ENCODE measurements at places on chromosomes 12 and 14.

DNA sequence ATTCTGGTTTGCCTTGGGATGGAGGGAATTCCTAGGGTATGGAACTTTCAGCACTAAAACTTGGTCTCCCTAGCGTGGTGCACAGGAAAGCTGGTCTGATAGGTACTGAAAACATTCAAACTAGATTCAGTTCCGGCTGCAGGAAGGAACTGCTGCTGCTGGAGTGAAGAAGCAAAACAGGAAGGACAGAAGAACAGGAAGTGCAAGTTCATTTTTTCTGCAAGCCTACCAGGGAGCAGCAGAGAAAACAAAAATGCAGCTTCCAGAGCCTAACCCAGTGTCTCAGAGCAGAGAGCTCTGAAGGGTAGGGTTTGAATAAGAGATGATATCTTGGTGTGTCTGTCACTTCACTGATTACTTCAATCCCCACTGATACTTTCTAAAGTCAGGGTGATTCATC, 165.2 kb downstream of the VRK1 start:
- no peak for DNase-seq

DNA sequence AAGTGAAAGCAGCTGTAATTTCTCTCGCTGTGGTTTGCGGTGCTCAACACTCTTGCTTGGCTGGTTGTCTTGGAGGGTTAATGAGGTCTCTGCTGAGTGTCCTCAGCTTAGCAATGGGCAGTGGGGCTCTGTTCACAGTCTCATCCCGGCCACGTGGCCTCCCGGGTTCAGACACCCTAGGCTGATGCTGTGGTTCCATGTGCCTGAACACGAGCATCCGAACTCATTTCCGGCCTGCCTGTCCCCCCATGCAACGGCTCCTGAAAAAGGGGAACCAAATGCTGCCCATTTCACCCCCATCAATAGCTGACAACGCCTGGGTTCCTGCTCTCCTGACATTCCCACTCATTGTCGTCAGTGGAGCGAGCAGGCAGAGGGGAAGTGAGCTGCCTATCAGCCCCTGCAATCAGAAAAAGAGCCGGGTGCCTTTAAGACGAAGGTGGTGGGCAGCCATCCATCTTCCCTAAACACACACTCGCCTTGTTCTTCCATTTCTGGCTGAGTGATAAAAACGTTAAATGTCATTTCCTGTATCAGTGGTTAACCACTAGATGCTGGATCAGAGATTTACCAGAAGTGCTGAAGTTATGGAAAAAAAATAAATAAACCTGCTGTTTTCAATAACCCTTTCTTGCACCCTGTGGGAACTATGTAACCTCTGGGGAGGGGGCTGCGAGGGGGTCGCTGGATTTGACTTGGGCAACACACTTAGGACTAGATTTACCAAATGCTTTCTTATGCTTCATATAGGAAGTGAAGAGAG, 60.3 kb upstream of the BCL2L14 start:
- peak; percentile 24 for DNase-seq

DNA sequence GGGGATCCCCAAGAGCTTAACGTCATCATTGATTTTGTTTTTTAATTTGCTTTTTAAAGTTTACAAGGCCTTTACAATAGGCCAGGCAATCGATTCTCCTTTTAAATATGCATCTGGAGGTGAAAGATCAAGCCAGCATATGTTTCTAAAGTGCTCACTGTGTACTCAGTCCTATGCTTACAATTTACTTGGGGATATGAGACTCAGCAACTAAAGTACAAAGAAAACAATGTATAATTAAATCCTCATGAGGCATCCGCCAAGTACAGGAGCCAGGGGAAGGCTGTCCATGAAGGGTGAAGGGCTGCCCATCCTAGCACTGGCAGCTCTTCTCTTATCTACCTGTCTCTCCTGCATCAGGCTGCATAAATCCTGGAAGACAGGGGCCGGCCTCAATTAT, 11.8 kb downstream of the CCDC92 start:
- DNase-seq = no peak

GRCh38 chr12:108641446-108642268, 8.0 kb upstream of the SELPLG start:
- DNase-seq = no peak

DNA sequence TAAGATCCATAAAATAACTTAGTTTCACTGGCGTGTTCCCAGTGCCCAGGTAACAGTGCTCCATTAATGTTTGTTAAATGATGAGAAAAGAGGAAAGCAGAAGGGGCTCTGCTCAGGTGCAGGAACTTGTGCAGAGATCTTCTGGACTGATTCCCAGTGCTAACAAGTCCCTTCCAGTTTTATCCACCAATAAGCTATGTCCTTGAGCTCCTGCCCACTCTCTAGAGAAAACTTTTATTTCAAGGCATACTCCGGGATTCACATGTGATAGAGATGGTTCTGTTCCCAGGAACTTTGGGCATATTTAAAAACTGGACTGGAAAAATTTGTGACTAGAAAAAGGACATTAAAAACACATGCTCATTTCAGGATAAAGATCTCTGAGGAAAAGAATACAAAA, 1.9 kb downstream of the GYS2 start:
- DNase-seq = no peak
